ENCODE measurements at places on chromosomes 1 and 21.

DNA sequence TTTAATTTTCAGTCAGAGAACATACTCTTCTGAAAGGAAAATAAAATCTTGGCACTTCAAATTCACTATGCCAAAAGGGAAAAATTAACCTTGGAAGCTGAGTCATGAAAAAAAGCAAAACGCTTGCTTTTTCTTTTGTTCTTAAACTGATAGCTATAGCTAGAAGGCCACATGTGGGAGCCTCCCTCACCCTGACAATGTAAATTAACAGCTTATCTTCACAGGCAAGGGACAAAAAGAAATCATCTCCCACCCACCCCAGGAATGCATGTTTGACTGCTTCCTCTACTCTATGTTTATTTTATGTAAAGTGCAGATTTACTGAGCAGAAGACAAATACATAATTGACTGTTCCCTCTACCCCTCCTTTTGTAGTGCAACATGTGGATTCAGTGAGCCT, 38.0 kb downstream of the EBNA1BP2 start:
- DNase-seq: no peak

DNA sequence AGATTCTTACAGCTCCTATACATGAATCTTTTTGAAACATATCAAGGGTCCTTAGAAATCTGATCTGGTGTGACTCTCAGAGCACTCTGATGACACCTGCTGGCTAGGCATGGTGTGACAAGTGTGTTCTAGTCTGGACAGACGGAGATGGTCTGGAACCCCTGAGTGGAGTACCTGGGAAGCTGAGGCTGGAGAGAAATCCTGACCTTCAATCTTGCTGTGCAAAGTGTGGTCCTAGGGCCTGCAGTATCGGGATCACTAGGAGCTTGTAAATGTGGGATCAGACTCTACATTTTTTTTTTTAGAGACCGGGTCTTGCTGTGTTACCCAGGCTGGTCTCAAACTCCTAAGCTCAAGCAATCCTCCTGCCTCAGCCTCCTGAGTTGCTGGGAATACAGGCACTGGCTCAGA, 78.6 kb upstream of the SOD1 start:
- peak; percentile 52 for DNase-seq

DNA sequence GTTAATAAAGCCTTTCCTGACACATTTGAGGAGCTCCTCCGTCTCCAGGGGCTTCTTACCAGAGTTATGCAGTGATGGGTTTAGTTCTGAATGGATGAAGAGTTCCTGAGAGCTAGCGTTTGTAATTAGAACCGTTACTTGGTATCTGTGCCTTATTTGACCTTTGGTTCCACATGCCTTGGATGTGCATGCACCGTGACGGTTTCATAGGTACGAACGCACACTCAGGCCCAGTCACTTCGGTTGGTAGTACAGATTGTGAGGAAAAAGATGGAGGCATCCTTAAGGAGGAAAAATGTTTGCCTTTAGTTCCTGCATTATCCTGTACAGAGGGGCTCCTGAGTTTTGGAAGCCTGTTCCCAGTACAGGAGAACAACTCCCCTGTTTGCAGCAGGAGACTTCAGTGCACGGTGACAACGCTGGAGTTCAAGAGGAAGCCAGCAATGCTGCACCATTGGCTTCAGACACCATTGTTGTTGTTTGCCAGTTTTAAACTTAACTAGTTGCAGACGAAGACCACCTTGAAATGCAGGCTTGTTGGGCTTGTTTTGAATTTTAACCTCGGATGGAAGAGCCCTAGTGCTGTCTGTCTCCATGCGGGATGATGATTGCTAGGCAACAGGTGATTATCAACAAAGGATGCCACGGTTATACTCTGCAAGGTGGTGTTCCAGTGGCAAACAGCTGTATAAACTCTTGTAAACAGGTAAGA, 8.2 kb downstream of the RBM15 start:
- DNase-seq: no peak

DNA sequence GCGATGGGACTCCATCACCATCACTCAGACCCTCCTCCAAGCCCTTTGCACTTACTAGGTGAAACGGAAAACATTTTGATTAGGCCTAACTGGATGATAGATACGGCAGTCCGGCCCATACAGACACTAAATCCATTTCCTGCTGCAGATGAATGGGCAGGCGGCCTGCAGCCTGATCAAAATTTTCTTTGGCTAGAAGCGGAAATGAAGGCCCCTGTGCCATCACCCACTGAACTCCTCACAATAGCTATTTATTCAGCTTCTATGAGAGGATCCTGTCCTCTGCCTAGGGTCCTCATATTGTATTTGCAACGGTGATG, 200.5 kb downstream of the OMA1 start:
- no peak for DNase-seq

- DNase-seq: no peak
Observed at GRCh38 chr1:8312235-8313218, 5.4 kb upstream of the SLC45A1 start.

DNA sequence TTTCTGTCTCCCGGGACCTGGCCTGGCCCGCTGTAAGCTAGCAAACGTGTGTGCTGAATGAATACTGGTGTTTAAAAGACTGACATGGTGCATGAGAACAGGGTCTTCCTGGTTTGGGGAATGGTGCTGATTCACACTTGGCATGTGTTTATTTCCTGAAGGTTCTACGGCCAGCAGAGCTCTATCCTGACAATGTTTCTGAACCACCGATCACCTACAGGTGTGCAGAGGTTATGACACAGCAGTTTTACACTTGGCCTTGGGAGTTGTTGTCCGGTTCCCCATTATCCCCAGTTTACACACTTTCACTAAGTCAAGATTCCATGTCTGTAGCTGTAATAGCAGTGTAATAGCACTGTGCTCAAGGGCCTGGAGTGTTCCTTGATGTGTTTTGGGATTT, 127.3 kb downstream of the ROR1 start:
- no peak for DNase-seq

- DNase-seq: no peak
Observed at GRCh38 chr1:150233359-150234308, 2.3 kb downstream of the ANP32E start.

DNA sequence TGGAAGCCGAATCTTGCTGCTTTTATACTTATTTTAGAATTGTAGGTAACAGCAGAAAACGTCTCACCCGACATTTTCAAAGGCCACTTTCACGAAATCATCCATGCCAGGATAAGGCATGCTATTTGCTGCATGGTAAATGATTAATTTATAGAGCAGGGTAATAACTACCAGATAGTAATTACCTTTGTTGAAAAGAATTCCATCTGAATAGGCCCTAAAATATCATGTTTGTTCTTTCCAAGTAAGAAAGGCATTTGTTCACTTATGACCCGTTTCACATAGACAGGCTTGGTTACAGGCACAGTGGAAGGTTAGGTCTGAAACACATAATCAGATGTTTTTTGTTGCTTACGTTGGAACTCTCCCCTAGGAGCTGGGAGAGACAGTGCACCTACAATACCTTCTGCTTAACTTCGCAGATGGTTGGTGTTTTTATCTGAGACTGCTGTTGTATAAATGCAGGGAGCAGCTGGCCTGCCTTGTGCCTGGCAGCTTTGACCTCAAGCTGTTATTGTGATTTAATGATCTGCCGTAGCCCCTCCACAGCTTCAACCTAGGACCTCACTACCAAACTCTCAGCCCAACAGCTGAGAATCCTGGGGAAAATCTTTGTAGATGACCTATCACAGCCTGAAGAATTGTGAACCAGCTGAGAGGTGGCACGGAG, 1.6 kb downstream of the SLC44A3 start:
- DNase-seq: no peak

DNA sequence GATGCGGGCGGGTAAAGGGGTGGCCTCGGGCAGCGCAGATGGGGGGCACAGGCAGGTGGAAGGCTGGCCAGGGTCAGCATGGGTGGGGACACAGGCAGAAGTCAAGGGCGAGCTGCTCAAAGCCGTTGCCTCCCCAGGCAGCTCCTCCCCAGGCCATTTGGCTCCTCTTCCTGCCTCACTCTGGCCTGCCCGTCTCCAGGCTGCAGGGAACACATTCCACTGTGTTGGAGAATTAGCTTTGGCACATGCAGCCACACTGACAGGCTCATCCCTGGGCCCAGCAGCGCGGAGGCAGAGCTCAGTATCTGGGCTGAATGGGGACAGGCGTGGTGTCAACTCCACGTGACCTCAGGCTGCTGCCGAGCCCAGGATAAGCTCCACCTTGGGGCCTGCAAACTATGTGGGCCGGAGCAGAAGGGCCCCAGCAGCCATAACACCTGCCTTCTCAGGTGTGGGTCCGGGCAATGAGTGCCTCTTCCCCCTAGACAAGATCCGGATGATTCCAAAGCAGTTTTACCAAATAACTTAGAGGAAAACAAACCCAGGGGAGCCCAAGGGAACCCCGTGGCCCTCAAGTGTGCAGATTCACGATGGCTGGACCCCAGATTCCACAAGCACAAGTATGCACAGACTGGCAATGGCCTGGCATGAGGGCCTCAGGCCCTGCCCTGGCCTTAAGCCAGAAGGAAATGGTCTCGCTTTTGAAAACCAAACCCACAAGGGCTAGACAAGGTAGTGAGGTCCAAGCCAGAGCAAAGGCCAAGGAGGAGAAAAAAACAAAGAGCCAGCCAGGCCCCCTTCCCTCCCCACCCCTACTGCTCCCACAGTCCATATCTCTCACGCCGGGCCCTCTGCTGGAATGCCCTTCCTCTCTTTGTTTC, 40.2 kb downstream of the HSPG2 start:
- no peak for DNase-seq

GRCh38 chr1:187338762-187339412, 510.1 kb downstream of the PLA2G4A start:
- no peak for DNase-seq

All from NCI-H1092 (cell line).